Left kidney (tissue), 8 donors: ENCODE measurements at places on chromosomes 5 and 9. TPM values are rescaled to one million over a fixed set of nuclear protein-coding genes. Genes with fewer than 3 reads are reported as not detected.

GRCh38 chr5:162256711-162257110 is 189.1 kb downstream of the GABRG2 start:
- DNase-seq: no peak

LRRC70 gene
- polyA plus RNA-seq: 7.3 TPM

DNA sequence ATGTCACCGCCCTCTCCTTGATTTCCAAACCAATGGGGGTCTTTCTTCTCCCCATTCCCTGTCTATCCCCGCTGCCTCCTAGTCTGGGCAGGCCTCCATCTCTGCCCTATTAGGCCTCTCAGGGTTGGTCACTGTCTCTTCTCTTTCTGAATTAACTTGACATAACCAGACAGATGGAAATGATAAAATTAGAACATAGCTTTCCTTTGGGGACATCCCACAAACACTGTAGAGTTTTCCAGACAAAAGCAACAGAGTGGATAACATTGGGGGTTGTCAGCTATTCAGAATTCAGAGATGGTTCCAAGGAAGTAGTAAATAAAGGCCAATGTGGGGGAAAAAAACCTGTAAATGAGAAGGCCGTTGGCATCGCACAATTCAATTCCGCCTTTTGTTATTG is 24.7 kb downstream of the LHX6 start:
- DNase-seq: no peak

DNA sequence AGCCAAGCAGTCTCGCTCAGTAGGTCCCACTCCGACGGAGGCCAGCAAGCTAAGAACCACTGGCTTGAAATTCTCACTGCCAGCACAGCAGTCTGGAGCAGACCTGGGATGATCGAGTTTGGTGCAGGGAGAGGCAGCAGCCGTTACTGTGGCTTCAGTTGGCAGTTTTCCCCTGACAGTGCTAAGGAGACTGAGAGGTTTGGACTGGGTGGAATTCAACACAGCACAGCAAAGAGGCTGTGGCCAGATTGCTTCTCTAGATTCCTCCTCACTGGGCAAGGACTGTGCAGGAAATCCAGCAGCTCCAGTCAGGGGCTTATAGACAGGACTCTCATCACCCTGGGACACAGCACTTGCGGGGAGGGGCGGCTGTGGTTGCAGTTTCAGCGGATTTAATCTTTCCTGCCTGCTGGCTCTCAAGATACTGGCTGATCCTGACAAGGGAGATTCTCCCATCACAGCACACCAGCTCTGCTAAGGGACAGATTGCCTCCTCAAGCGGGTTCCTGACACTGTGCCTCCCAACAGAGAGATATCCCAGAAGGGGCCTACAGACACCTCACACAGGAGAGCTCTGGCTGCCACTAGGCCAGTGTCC is 122.1 kb downstream of the YIPF5 start:
- no peak for DNase-seq

MARCHF11 gene
- 1.7 TPM for polyA plus RNA-seq

C1QTNF2 gene
- 0.73 TPM for polyA plus RNA-seq

DNA sequence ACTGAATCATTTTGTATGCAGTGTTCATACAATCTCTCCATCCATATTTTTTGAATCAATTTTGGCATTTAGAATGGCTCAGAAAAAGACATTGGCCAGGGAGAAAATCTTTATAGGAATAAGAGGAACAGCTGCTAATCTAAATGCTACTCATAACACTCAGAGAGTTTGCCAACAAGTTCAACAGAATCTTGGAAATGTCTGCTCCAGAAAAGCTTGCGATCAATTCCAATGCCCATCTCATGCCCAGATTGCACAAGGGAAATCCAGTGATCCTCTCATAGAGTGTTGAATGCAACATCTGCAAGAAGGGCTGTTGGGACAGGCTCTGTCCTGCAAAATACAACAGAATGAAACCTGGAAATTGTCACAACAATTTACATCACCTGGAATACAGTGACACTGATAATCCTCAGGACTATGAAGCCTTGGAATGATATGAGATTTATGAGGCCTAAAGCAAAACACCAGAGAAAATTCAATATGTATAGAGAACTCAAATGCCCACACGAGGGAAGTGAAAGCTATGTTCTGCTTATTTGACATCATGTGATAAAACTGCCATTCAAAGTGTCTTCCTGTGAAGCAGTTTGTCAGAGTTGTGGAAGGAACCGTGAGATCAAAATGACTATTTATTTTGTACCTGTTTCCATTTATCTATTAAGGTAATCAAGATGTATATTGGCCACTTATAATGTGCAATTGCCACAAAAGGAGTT is 190.1 kb downstream of the PARP8 start:
- DNase-seq: no peak

DNA sequence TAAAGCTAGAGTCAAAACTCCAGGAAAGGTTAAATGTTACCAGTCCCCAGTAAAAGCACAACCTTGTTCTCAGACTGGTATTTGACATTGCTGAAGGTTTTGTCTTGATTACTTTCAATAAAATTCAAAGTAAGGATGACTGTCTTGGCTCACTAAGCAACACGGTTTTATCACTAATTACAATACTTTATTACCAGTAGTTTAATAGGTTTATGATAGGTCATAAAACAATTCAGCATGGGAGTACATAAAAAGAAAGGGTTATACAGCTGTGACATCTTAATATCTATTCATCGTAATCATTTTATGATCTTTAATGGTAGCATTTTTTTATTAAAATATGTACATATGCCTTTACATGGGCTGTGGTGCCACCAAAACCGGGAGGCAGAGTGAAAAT is 370.7 kb upstream of the IRX2 start:
- DNase-seq: no peak

GRCh38 chr9:86685556-86685955 is 261.8 kb downstream of the GAS1 start:
- no peak for DNase-seq

GRCh38 chr9:127262602-127263001 is 2.0 kb upstream of the GARNL3 start:
- DNase-seq: no peak

DNA sequence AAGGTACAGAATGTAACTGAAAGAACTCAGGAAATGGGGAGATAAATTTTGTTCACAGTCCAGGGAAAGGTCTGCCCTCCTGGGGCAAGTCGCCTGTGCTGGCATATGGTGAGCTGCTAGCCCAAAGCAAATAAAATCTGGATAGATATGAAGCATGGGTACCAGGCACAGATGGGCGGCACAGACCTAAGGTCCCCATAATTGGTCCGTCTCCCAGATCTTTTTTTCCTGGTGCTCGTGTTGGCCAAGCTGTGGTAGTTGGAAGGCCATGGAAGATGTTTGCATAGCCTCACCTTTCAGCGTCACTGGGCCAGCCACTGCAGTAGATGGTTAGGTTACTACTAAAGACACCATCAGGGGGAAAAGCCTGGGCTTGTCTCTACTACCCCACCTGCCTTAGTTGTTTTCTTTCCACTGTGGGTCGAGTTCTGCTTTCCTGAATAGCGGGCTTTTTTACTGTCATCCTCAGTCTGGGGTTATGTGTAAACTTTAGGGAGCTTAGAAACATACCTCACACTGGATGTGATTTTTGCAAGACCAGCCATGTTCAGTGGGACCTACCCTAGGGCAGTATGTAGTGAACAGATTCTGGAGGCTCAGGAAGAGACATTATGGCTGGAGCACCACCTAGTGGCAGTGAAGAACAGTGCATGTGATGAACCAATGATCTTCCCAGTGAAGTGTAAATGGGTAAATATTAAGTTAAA is 24.2 kb upstream of the GLRX start:
- DNase-seq: peak; percentile 55

DNA sequence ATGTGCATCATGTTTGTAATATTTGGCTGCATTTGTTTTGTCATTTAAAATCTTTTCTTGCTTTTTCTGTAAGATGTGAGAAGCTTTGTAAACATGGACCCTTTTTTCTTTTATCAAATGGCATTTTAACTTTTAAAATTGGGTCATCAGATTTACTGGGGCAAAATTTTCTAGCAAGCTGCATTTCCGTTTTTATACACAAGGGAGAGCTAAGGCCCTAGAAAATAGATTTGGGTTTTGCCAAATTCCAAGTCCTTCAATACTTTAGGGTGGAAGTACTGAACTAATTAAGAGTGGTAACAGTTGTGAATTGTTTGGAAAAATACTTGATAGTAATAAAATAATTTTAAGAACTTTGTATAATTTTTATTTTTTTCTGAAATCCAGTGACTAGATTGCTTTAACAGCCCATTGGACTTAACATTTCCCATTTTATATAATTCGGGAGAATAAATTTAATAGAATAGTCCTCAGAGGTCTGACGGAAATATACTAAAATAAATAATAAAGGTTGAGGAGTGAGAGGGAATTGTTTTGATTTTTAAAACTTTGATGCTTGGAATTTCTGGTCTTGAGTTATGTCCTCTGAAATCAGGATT is 117.4 kb downstream of the SMARCA2 start:
- peak; percentile 55 for DNase-seq

GRCh38 chr9:124270504-124271335 is 13.0 kb downstream of the NEK6 start:
- no peak for DNase-seq

DNA sequence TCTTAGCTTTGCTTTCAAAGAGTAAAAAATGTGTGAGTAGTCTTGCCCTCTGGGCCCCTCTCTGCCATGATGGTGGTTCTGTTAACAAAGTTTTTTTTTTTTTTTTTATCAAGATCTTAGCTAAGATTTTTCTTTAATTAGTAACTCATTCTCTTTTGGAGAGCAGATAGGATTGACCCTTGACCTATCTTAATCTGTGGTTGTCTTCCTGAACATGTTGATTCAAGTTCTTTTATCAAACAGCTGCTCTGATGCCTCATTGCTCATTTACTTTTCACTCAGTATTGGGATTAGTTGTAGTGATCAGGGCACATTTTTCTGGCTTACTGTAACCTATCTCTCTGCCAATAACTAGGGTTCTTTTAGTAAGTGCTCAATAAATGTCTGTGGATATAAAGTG is 106.3 kb downstream of the PCSK5 start:
- no peak for DNase-seq

- no peak for DNase-seq
Measured at GRCh38 chr5:73282923-73283322, 109.9 kb downstream of the TMEM174 start.
